ENCODE measurements at places on chromosomes 13 and 19.
A peak's percentile ranks its signal among the peaks of the same experiment; 100 is the strongest.

GRCh38 chr13:32432856-32433255, 4.9 kb upstream of the N4BP2L1 start:
- DNase-seq = no peak

DNA sequence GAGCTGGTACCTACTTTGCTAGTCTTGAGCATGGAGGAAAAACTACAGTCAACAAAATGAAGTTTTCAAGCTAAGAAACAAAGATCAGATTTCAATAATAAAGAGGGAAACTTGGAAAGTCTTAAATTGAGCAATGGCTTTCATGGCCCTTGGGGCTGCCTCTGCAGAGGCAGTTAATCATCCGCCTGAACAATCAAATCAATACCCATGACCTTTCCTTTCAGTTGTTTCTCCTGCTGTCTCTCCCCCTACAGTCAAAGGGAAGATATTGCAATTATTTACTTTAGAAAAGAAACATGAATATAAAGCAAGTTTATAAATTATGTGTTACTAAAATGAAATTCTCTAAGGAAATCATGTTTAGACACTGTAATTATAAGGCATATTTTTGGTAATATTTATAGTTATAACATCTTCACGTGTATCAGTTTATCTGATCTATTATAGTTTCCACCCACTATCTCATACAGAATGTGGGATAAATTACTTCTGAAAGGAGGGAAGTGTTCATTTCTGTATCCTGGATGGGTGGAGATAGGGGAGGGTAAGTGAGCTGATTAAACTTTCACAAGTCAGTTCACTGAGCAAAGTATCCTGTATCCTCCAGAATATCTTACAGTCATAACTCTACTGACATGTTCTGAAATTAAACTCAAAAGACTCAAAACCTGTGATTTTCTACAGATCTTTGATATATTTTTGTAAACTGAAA, 72.4 kb upstream of the TSC22D1 start:
- peak; percentile 16 for DNase-seq

DNA sequence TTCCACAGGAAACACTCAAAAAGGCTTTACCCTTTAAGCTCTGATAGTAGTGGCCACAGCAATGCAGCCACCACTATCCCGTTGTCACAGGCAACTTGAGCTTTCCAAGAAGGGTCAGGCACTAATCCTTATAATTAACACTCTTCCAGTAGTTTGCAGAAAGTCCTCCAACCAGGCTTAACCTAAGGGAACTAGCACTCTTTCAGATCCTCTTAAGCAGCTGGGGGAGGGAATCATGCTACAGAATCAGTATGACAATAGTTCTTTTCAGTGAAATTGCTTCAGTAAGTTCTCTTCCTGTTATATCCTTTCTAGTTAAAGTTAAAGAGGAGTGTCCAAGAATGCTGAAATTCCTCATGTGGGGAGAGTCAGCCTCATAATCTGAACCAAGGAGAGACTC, 82.2 kb downstream of the TNFSF11 start:
- DNase-seq = no peak

DNA sequence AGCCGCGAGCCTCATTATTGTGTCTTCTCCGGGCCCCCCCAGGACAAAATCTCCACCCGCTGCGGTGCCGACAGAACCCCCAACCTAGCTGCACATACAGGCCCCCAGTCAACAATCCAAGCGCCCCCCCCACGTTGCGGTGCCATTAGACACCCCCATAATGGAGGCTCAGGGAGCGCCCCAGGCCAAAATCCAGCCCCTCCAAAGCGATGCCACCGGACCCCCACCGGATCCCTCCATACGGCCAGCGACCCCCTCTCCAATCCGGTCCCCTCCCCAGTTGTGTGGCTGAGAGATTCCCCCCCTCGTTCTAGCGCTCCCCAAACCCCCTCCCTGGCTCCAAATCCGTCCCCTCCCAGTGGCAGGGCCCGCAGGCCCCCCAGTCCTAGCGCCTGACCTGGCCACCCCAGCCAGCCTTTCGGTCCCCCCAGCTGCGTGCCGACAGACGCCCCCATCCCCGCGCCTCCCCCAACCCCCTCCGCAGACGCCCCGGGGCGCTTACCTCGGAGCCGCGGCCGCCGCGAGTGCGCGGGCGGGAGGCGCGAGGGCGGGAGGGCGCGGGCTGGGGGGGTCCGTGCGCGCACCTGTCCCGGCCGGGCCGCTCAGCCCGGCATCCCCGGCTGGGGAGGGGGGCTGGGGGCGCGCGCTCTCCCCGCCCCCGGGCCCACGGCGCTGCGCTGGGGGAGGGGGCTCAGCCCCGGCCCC, 21.6 kb upstream of the SEMA6B start:
- DNase-seq = no peak

DNA sequence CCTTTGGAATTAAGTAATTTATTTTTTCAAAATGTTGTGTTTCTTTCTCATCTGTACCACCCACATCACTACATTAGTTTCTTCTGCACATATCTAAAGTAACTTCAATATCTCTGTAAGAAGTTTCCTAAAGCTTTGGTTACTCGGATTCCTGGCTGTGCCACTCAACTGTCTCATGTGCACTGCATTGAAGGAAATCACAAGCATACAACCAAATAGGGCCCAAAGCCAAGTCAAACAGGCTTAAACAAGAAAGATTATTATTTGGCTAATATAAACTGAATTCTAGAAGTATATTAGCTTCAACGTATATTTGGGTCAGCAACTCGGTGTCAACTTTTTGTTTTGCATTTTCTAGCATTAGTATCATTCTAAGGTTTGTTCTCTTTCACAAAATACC, 1647.6 kb upstream of the SPRY2 start:
- no peak for DNase-seq

GRCh38 chr13:97600458-97601075, 166.6 kb downstream of the RAP2A start:
- DNase-seq = no peak

- DNase-seq = no peak
These were observed 18.7 kb upstream of the SPRYD7 start for GRCh38 chr13:49954674-49955455.

- no peak for DNase-seq
These were observed 506.7 kb upstream of the NBEA start for GRCh38 chr13:34435338-34435737.

DNA sequence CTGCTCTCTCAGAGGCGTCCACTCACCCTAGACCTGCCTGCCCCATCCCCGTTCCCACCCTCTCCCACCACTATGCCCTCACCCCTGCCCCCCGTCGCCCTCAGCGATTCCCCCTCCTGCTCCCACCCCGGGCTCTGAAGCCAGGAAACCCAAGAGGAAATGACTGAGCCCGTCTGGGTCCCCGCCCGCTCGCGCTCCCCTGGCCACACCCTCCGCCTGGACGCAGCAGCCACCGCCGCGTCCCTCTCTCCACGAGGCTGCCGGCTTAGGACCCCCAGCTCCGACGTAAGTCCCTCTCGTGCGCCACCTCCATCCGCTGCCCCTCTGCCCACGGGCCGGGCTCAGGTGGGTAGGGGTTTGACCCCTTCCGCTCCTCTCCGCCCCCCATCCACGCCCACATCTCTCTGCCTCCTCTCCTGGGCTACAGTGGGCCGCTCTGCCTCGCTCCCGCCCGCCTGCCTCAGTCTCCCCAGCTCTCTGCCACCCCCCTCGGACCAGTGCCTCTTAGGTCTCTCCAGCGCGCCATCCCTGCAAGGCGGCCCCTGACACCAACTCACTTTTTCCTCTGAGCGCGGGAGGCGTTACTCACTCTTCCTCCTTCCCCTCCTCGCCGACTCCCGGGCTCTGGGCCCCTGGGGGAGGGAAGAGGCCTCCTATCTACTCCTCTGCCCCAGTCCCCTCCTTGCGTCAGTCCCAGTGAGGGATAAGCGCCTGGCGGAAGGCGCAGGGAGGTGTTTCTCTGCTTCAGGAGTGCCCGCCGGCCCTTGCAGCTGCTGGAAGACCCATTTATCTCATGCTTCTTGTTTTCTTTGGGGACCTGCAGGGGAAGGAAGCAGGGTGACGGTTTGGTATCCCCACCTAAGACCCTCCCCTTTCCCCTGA, at the start of gene FXYD5:
Gene FXYD5, plus strand, starts transcription at position 211 of the 882 bp plus-strand sequence. CDS start 816 bp downstream, outside the sequence.
- peak; percentile 6 for DNase-seq
